ENCODE measurements at places on chromosomes 11 and 22. TPM values are rescaled to one million over a fixed set of nuclear protein-coding genes. Genes with fewer than 3 reads are reported as not detected.

Gene PARVA
- total RNA-seq: 8.3 TPM

Gene CHADL
- total RNA-seq: 0.48 TPM

Gene BCR
- total RNA-seq: 6.5 TPM

Gene TMEM191C
- total RNA-seq: not detected

Gene OR52I1
- total RNA-seq: not detected

Gene TMEM138
- total RNA-seq: 20.1 TPM

Gene BSX
- not detected for total RNA-seq

Gene CD6
- total RNA-seq: 0.43 TPM

Gene TBC1D22A
- total RNA-seq: 15.7 TPM

Gene NCAM1
- total RNA-seq: 3.0 TPM

Gene NAALADL1
- 0.98 TPM for total RNA-seq

Gene SPON1
- 1.4 TPM for total RNA-seq

Gene MMP20
- total RNA-seq: not detected

Gene SEZ6L
- 0.06 TPM for total RNA-seq

Gene CCND1
- 8.5 TPM for total RNA-seq

Gene GRM5
- total RNA-seq: not detected

Gene EXPH5
- total RNA-seq: 0.25 TPM

Gene RAB38
- total RNA-seq: 0.29 TPM

Gene TRIOBP
- 24.4 TPM for total RNA-seq

Gene UCP3
- 53.8 TPM for total RNA-seq

Gene NUCB2
- total RNA-seq: 20.4 TPM

Gene OR4C13
- not detected for total RNA-seq

Gene TMEM121B
- total RNA-seq: 0.28 TPM

Gene NAP1L4
- total RNA-seq: 149 TPM

Gene PGR
- 2.0 TPM for total RNA-seq

Gene OTOG
- not detected for total RNA-seq

Gene OR8D4
- not detected for total RNA-seq

Gene F2
- total RNA-seq: not detected

Gene SYT8
- 0.28 TPM for total RNA-seq
